ENCODE measurements at places on chromosomes 6 and 20.

- no peak for DNase-seq
These were observed 9.2 kb downstream of the SCGN start for GRCh38 chr6:25661129-25661779.

DNA sequence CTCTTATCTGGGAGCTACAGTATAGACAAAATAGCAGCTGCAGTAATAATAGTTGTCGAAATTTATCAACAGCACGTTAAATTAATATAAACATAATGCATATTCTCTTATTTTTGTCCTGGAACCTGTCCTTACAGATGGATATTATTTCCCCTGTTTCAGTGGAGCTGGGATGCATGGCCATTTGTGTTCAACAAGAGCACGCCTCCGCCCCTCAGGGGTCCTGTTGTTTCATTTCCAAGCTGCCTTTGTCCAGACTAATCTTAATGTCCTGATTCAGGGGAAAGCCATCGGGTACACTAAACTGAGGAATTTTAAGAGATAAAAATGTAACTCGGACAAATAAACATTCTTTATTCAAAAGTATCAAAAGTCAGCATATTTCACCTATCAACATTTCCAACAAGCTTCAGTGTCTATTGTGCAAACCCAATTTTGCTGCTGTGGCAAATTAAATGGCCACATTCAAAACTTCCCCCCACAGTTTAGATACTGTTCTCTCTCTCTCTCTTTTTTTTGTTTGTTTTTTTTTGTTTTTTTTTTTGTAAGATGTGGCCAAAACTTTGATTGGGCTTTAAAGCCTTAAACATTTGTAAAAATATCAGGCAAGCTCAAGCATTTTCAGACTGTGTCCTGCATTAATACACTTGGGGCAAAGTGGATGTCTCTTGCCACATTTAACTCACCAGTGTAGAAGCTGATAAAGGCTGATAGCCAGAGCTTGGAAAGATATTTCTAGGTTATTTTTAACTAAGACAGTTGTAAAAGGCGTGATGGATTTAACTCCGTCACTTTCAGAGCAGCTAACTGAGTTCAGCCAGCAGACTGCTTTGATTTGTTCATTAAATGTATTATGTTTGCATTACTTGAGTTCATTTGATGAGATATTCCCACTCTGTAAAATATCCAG is 112.5 kb upstream of the QKI start:
- DNase-seq: no peak

GRCh38 chr6:106247733-106248132 is 77.8 kb downstream of the ATG5 start:
- DNase-seq: no peak

DNA sequence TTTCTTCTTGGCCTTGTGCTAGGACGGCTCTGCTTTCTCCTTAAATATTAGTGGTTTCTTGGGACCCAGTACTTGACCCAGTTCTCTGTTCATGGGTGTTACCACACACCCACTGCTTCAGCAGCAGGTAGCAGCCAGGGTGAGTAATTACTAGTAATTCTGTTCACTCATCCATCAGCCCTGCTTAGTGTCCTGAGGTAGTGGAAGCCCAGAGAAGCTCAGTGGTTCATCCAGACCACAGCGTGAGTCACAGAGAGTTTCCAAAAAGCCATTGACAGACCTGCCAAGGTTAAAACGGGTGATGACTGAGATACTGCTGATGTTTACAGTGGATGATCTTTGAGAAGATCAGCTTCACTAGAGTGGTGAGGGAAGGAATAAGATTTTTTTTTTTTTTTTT is 51.7 kb upstream of the HINT3 start:
- no peak for DNase-seq

DNA sequence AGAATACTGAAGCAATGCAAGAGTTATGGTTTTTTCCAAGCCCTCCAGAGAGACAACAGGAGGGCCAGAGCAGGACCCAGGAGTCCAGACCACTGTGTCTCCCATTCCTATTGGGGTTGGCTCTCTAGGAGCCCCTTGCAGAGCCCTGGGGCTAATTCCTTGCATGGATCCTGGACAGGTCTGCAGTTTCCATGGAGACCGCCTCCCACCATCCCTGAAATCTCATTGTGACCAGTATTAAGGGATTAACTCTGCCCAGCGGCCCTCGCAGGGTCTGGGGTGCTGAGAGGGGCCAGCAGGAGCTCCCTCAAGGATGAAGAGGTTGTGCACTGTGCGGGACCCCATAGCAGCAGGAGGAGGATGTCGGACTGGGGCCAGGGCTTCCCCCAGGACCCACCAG is 34.8 kb downstream of the HNF4A start:
- DNase-seq: no peak

- DNase-seq: peak; percentile 64
These were observed 52.6 kb upstream of the MAFB start for GRCh38 chr20:40741507-40742106.

- DNase-seq: no peak
These were observed 245.9 kb downstream of the FARS2 start for GRCh38 chr6:5507131-5507681.

DNA sequence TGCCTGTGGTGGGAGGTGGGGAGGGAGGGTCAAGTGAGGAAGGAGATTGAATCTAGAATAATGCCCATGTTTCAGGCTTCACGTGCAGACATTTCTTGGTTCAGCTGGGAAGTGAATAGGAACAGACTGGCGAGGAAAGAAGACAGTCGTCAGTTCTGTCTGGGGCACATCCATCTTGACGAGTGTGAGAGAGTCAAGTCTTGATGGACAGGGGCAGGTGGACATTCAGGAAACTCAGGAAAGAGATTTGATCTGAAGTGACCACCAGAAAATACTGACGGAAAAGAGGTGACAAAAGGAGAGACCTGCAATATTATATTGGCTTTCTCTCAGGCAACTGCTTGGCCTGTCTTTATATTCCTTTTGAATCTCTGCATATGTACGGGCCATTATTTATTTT is 68.6 kb downstream of the ESR1 start:
- DNase-seq: no peak

GRCh38 chr20:4637081-4637797 is 84.5 kb upstream of the PRND start:
- no peak for DNase-seq

- no peak for DNase-seq
These were observed 610.7 kb downstream of the CBLN4 start for GRCh38 chr20:55394592-55394991.

GRCh38 chr20:35301426-35301825 is 9.2 kb upstream of the FAM83C start:
- no peak for DNase-seq

GRCh38 chr6:159665868-159666635 is 27.0 kb downstream of the SOD2 start:
- no peak for DNase-seq

- no peak for DNase-seq
These were observed 27.0 kb upstream of the APMAP start for GRCh38 chr20:25019381-25020155.

- DNase-seq: no peak
These were observed 26.6 kb upstream of the PCMTD2 start for GRCh38 chr20:64228751-64229506.

GRCh38 chr6:73309785-73310502 is 44.1 kb downstream of the DPPA5 start:
- DNase-seq: no peak

GRCh38 chr6:146154197-146154596 is 125.3 kb downstream of the GRM1 start:
- no peak for DNase-seq

- no peak for DNase-seq
These were observed 99.9 kb downstream of the AIG1 start for GRCh38 chr6:143160439-143161220.

DNA sequence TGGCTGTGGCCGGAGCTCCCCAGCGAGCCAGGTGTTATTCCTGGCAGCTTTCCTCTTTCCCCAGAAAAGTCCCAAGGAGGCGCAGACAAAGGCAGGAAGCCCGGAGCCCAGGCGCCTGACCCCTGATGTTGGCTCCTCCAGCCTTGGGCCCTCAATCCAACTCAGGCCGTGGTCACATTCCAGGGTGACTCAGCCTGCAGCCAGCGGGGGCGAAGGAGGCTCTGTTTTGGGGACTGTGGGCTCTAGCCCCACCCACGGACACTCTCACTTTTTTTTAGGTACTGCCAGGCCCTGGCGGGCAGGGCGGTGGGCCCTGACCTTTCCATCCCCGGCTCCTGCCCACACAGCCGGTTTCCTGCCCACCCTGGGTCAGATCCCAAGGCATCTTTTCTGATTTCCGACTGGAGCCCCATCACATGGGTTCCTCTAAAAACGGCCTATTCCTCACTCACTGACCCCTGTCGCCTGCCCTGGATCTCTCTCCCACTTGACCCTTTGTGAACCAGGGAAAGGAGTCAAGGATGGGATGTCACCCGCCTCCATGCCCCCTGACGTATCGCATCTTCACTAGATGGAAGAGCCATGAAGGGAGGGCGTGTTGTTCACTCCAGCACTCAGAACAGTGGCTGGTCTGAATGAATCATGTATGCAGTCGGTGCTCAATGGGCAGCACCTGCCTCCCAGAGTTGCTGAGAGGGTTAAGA is 5.5 kb downstream of the PTGIS start:
- DNase-seq: peak; percentile 40

DNA sequence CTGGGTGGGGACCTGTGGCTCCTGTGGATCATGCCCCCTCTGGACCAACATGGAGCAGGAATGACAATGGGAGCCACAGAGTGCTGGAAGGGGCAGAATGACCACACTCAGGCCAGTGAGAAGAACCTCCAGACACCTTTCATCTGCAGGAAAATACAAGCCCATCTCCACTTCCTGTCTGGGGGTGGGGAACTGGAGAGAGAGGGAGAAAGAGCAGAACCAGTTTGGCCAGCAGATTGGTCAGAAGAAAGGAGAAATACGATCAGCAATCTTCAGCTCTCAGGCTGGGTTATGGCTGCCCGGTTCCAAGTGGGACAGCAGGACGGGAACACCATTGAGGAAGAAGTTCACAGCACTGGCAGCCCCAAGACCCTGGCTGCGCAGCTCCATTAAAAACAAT is 37.0 kb downstream of the BMP7 start:
- no peak for DNase-seq

DNA sequence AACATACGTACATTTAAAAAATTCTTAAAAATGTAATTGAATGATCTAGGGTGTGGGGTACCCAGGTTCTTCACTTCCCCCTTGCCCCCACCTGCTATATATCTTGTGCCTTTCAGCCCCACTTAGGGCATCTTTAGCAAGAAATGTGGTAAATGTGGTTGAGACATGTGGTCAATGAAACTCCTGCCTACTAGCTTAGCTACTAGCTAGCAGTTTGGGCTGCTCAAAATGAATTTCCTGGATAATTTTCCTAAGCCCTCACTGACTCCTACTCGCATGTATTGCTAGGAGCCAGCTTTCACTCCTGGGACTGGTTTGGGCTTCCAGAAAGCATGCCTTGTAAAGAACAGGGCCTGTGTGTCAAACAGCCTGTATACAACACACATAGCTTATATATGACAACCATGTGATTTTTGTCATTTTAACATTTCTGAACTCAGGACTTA is 257.3 kb downstream of the ATXN1 start:
- DNase-seq: no peak

- DNase-seq: no peak
These were observed 167.4 kb upstream of the THBS2 start for GRCh38 chr6:169420912-169421543.

- no peak for DNase-seq
These were observed 14.3 kb downstream of the RIMS1 start for GRCh38 chr6:71900642-71901041.

DNA sequence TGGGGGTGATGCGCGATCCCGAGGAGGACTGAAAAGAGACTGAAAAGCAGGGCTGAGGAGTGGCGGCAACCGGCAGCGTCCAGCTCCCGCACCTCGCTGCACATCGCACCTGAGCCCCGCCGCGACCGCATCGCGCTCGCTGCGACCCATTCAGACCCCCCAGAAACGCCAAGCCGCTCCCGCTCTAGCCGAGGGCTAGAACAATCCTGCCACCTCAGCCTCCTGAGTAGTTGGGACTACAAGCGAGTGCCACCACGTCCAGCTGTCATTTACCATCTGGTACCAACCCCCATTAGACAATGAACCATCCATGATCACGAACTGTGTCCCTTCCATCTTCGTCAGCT is 33.2 kb downstream of the HLA-A start:
- DNase-seq: no peak

DNA sequence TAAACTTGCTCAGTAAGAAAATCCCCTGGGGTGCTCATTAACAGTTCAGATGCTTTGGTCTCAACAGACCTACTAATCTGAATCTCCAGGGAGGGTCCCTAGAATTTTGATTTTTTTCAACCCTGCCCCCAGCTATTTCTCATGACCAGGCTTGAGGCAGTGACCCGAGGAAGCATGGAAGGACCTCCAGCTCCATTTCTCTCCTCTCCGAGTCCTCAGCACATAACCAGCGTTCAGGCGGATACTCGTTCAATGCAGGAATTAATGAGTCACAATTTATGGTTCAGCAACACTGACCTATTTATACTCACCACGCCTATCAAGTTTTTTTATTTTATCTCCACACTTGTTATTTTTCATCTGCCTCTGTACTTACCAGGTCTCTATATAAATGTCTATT is 369.2 kb upstream of the CDH4 start:
- DNase-seq: no peak

DNA sequence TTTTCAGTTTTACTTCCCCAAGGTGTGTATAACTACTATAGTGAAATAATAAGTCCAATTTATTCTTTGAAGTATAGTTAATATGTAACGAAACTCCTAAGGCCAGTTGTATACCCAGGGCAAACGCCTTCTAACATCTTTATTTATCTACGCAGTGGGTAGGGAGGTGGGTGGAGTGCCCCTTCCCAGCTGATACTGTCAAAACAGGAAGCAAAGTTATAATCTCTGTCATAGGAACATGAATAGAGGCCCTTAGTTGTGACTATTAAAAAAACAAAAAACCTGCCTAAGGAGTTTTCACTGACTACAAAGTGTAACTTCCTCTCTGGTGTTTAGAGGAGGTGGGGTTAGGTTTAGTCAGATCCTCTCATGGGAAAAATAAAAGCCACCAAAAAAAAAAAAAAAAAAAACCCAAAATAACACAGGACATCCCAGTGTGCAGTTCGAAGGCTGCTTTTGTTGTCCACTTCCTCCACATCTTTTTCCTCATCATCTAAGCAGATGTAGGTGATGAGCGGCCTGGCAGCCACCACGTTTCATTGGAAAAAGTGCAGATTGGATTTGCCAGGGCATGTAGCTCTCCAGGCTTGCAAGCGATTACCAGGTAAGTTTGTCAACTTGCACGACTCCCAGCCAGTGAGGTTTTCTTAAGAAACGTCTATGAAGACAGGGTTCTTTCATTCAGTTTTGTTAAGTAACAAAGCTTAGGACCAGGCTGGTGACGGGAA is 58.7 kb downstream of the UTRN start:
- no peak for DNase-seq

DNA sequence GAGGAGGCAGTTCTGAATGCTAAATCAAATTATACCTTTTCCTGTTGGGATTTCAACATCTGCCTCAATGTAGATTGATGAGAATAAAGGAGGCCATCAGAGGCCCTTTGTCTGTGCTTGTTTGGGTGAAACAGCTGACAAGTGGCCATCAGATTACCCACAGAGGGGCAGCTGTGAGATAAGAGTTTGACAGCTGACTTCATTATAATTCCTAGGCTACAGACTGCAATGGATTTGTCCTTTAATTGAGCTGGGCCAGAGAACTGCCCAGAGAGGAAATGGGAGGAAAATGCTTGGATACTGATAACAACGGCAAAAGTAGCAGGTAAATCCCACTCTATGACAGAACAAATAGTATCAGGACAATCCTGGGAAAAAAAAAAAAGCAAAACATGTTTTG is 649.4 kb downstream of the HDGFL1 start:
- peak; percentile 39 for DNase-seq

- no peak for DNase-seq
These were observed 87.6 kb downstream of the YTHDF1 start for GRCh38 chr20:63128367-63128766.

Measured in NT2/D1 (cell line).